ENCODE measurements at places on chromosomes 3 and 15.

DNA sequence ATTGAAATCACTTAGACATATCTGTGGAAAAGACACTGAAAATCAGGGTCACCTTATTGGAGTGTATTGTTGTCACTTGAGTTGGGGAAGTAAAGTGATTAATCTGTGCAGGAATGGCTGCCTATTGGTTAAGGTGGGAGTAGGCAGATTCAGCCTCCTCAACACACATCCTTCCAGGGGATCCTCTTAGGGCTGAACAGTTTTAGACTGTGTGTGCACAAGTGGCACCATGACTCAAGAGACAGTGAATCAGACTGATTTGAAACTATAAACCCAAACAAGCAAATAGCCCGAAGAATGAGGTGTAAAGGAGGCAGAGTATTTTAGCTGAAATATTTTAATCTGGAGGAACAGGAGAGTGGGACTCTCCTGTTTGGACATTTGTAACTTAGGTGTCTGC lies 4.9 kb downstream of the ABHD17C start:
- peak; percentile 72 for DNase-seq

DNA sequence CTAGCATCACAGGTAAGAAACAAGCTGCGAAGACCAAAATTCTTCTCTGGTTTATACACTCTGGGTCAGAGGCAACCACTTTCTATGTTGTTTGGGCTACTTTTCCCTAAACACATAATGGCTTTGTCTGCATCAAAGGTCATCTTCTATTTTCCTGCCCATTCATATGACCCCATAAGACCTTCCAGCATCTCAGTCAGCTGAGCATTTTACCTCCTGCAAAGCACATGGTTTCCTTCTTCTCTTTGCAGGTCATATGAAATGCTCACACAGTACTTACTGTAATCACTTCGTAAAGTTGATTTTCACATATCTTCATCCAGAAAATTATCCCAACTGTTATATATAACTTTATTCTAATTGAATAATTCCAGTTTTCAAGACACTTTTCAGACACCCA lies 34.8 kb downstream of the LIPC start:
- no peak for DNase-seq

- DNase-seq = peak; percentile 35
These were observed 29.6 kb upstream of the SELENOK start for GRCh38 chr3:53921296-53921695.

DNA sequence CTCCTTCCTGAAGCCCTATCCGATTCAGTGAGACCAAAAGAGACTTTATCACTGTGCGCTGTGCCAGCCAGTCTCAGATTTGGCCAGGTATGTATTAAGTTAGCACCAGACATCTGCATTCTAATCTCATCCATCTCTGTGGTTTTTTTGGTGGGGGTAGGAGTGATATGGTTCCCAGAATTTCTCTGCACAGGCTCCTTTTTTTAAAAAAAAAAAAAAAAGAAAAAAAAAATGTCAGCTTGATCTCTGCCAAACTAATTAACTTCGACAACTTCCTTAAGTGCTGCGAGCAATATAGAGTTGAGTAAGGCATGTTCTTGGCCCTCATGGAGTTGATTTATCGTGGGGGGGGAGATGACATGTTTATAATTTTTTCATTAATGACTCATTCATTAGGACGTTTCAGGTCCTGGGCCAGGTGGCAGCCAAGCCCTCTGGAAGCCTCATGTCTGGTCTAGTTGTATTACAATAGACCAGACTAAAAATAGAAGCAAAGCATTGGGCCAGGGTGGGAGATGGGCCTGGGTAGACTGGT lies 12.9 kb downstream of the SLCO3A1 start:
- no peak for DNase-seq

DNA sequence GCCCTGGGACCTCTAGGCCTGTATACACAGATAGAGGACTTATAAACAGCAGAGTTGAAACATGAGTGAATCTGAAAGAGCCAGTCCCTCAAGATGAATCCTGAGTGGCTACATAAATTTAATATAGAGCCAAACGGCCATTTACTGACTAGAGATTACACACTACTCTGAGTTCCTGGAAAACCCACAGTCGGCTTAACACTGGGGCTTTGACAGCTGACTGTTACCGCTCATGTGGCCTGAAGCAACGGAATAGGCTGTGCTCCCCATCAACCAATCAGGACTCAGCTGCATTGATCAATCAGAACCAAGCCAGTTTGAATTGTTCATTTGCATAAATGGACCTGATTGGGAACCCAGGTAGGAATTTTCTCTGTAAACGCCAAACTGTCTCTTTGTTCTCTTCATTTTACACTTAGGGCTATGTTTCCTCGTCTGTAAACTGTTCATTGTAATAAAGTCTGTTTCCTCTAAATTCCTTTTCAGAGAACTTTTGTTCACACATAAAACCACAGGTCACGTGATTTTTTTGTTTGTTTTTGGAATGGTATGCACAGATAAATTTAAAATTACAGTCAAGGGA lies 40.5 kb downstream of the CCNL1 start:
- peak; percentile 45 for DNase-seq

GRCh38 chr3:128473180-128473519 lies 6.5 kb upstream of the DNAJB8 start:
- DNase-seq = no peak

- no peak for DNase-seq
These were observed 6.0 kb downstream of the UBL7 start for GRCh38 chr15:74454764-74455500.

Data from PC-3 (cell line).